Upper lobe of right lung (tissue), 1 donor: ENCODE measurements at places on chromosomes 1 and 21. TPM values are rescaled to one million over a fixed set of nuclear protein-coding genes. Genes with fewer than 3 reads are reported as not detected.

Gene SPATA6
- total RNA-seq = 19.5 TPM

Gene HSF2BP
- total RNA-seq = 0.41 TPM

Gene MAP3K21
- 9.1 TPM for total RNA-seq

Gene HORMAD1
- 1.2 TPM for total RNA-seq

Gene MR1
- 45.0 TPM for total RNA-seq

Gene CRABP2
- total RNA-seq = 1.4 TPM

DNA sequence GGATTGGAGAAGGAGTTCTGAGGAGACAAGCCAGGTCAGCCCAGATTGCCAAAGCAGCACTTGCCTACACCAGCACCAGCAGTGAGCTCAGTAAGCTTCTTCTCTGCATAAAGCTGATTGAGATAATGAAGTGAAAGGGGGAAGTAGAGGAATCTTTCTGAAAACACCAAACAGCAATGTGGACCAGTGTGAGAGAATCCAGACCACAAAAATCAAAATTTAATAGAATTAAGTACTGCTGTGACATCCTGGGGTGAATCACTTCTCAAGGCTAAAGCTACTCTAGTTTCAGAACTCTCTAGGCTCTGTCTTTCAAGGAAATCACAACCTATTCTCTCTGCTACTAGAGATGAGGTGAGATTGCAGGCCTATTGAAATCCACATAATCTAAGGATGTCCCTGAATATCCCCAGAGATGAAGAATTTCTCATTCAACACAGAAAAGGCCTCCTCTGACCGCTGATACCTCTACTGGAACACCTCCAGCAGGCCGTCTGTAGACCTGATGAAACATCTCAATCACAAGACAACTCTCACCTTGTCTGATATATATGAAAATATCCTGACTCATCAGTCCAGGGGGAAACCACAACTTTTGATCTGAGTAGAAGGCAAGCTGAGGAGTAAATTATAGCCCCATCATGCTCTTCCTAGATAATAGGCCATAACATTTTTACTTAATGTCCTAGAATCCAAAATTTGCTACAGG lies at the start of gene FCRL4:
TSS of gene FCRL4 (minus strand) at position 127 of the 709 bp plus-strand sequence. CDS start 141 bp downstream, outside the sequence.
- no peaks in the 10 kb centered on the region for H3K4me1 ChIP-seq
- no peak for DNase-seq
- H3K4me3 ChIP-seq = no peak within 1 kb of the TSS

DNA sequence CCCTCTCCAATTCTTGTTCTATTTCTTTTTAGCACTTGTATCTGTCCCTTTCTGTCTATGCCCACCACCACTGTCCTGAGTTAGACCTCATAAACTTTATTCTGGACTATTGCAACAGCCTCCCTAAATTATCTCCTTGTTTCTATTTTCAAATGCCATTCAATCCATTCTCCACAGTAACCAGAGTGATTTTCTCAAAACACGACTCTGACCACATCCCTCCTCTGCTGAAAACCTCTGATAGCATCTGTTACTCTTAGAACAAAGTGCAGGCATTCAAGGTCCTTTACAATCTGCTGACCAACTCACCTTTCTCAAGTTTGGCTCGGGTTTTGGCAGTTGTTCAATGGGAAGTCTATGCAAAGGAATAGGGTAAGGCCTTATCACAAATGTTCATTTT lies 22.8 kb upstream of the GPX7 start:
- DNase-seq = no peak
- H3K36me3 ChIP-seq = no peaks in the 10 kb centered on the region
- H3K27me3 ChIP-seq = no peaks in the 10 kb centered on the region

GRCh38 chr1:79695138-79695537 lies 688.6 kb upstream of the ADGRL4 start:
- no peaks in the 10 kb centered on the region for H3K4me1 ChIP-seq
- H3K27me3 ChIP-seq = no peaks in the 10 kb centered on the region
- DNase-seq = no peak
- H3K4me3 ChIP-seq = no peak overlapping the region
- H3K27ac ChIP-seq = no peak overlapping the region
- H3K36me3 ChIP-seq = no peaks in the 10 kb centered on the region

GRCh38 chr1:223244366-223245103 lies 101.5 kb upstream of the TLR5 start:
- H3K4me3 ChIP-seq = no peak overlapping the region
- no peak overlapping the region for H3K27ac ChIP-seq
- H3K36me3 ChIP-seq = no peaks in the 10 kb centered on the region
- DNase-seq = no peak
- H3K4me1 ChIP-seq = no peaks in the 10 kb centered on the region

DNA sequence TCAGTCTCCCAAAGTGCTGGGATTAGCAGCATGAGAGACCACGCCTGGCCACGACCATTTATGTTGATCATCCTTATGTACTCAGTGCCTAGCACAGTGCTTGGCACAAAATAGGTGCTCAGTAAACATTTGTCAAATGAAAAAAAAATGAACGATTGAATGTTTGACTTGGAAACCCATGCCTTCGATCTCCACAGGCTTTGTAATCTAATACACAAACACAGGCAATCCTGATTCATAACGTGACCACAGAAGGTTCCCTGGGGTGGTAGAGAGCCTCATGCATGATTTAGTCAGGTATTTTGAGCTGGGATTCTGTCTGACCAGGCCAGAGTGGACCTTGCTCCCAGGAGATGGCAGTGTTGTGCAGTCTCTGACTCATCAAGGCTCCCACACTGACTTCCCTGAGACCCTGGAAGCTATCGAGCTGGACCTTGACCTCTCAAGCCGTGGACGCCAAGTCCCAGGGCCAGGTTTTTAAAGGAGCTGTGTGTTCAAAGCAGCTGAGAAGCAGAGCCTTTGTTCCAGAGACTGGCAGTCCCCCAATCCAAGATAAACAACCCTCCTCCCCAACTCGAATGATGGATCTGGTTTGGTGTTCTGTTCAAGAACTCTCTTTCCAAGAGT lies 81.1 kb downstream of the PGM1 start:
- no peaks in the 10 kb centered on the region for H3K4me1 ChIP-seq
- DNase-seq = no peak
- H3K27me3 ChIP-seq = no peaks in the 10 kb centered on the region
- no peaks in the 10 kb centered on the region for H3K36me3 ChIP-seq
- H3K27ac ChIP-seq = no peak overlapping the region

- no peak overlapping the region for H3K27ac ChIP-seq
- DNase-seq = no peak
- H3K36me3 ChIP-seq = no peaks in the 10 kb centered on the region
- H3K4me1 ChIP-seq = no peaks in the 10 kb centered on the region
- H3K27me3 ChIP-seq = no peaks in the 10 kb centered on the region
Observed at GRCh38 chr21:20592463-20592862, 405.7 kb upstream of the NCAM2 start.

- H3K27me3 ChIP-seq = no peaks in the 10 kb centered on the region
- peak overlapping the region; percentile 95 for H3K27ac ChIP-seq
- peak overlapping the region; percentile 94 for H3K4me3 ChIP-seq
- peak; percentile 91 for DNase-seq
- peaks cover 36% of the 10 kb centered on the region for H3K36me3 ChIP-seq
- H3K4me1 ChIP-seq = peaks cover 38% of the 10 kb centered on the region
Observed at GRCh38 chr1:43975249-43975961, 645 bp downstream of the ATP6V0B start.

DNA sequence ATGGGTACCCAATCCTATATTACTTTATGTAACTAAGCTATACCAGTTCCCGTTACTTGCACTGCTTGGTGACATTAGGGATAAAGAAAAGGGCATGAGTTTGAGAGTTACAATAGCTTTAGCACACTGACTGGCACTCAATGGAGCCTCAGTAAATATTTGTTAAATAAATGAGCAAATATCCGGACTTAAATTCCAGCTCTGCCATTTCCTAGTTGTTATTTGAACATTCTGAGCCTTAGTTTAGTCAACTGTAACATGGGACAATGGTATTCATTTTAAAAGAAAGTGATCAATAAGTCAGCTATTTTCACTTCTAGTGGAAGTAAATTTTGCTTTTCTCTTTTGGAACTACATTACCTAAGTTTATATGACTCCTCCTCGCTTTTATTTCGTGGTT lies 198.7 kb downstream of the ZC3H11B start:
- DNase-seq = no peak
- no peaks in the 10 kb centered on the region for H3K27me3 ChIP-seq
- H3K27ac ChIP-seq = no peak overlapping the region
- H3K4me1 ChIP-seq = no peaks in the 10 kb centered on the region
- no peaks in the 10 kb centered on the region for H3K36me3 ChIP-seq
- H3K4me3 ChIP-seq = no peak overlapping the region

- H3K27ac ChIP-seq = peak within 1 kb of the TSS; percentile 63
- no peaks in the 10 kb centered on the region for H3K36me3 ChIP-seq
- peaks cover 7% of the 10 kb centered on the region for H3K4me1 ChIP-seq
- H3K27me3 ChIP-seq = peaks cover 27% of the 10 kb centered on the region
- DNase-seq = peak; percentile 81
- peak within 1 kb of the TSS; percentile 52 for H3K4me3 ChIP-seq
Observed at GRCh38 chr21:31343680-31344480, at the start of gene TIAM1. TSS of gene TIAM1 (minus strand) at chr21:31344261. CDS start at chr21:31266972, 77,289 bp downstream.

GRCh38 chr1:28591708-28592320 lies at the start of gene RAB42:
TSS of gene RAB42 (plus strand) at chr1:28592265. CDS start at chr1:28592512, 247 bp downstream.
- H3K4me3 ChIP-seq = peak within 1 kb of the TSS; percentile 57
- H3K4me1 ChIP-seq = peaks cover 5% of the 10 kb centered on the region
- H3K36me3 ChIP-seq = no peaks in the 10 kb centered on the region
- no peaks in the 10 kb centered on the region for H3K27me3 ChIP-seq
- no peak within 1 kb of the TSS for H3K27ac ChIP-seq

GRCh38 chr1:212310383-212310782 lies 25.2 kb downstream of the PPP2R5A start:
- no peak overlapping the region for H3K27ac ChIP-seq
- peaks cover under 1% of the 10 kb centered on the region for H3K4me1 ChIP-seq
